ENCODE measurements at places on chromosomes 5 and 9. TPM values are rescaled to one million over a fixed set of nuclear protein-coding genes. Genes with fewer than 3 reads are reported as not detected.

GRCh38 chr9:1938135-1938534 is 77.0 kb upstream of the SMARCA2 start:
- DNase-seq, result no peak

DNA sequence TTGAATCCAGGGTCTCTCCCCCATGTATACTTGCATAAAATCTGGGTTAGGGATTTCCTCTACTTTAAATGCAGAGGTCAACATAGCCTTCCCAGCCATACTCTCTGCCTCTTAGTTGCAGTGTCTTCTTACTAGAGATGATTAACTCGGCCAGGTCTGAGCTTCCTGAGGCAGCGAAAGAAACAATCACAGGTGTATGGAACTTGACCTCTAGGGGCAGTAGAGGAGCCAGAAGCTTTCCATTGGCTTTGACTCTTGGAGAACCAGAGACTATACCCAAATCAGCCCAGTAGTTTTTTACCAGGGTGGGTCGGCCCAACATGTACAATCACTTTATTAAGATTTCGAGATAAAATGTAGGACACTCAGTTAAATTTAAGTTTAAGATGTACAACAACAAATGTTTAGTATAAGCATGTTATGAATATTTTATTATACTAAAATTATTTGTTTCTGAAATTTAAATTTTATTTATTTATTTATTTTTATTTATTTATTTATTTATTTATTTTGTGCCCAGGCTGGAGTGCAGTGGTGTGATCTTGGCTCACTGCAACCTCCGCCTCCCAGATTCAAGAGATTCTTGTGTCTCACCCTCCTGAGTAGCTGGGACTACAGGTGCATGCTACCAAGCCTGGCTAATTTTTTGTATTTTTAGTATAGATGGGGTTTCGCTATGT is 48.0 kb upstream of the DMRT3 start:
- no peak for DNase-seq

DNA sequence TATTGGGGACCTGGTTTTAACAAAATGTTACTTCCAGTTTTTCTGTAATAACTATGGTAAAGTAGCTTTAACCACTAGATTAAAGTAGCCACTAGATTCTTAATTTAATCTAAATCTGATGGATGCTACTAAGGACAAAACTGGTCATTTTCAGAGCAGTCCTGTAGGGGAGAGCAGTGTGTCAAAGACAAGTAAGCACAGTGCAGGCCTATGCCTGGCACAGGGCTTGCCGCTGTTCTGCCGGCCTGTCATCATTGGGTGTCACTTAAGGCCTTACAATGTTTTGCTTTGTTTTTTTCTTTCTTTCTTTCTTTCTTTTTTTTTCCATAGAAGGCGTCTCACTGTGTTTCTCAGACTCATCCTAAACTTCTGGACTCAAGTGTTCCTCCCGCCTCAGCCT is 53.0 kb upstream of the NXNL2 start:
- no peak for DNase-seq

DNA sequence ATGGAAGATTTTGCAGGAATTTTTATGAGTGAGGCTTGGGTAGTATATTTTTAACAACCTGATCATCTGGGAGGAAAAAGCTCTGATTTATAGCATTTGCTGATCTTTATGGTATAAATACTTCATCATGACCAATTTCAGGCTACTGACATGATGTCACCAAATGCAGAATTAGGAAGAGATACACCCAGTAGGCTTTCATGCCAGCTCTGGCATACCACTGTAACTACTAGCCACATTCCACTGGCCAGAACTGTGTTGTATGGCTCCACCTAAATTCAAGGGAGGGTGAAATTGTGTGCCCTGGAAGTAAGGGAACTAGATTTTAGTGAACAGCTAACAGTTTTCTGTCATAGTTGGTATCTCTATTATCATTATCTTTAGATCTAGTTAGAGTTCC is 17.6 kb downstream of the AP3S1 start:
- DNase-seq, result no peak

DNA sequence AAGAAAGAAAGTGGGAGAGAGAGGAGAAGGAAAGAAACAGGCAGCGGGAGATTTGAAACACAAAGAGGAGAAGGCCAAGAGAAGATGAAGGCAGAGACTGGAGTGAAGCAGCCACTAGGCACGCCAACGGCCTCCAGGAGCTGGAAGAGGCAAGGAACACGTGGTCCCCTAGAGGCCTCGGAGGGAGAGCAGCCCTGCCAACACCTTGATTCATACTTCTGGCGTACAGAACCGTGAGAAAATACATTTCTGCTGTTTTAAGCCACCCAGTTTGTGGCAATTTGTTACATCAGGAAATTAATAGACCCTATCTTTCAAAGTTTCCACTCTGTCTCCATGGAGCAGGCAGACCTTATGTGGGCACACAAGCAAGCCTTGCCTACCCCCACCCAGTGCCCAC is 133.4 kb downstream of the ACTL7B start:
- no peak for DNase-seq

DNA sequence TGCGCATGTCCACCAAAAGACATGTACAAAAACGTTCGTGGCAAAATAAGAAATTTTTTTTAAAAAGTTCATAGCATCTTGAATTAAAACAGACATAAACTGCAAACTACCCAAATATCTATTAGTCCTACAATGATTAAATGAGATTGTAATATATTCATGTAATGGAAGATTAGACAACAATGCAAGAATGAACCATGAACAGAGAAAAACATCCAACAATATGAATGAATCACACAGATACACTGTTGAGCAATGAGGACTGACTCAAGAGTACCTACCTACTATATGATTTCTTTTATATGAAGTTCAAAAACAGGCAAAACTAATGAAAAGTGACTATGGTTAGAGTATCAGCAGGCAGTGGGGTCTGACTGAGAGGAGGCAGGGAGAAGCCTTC is 17.9 kb upstream of the CTNNAL1 start:
- DNase-seq, result no peak

GRCh38 chr5:75856056-75856455 is 138.8 kb upstream of the POC5 start:
- no peak for DNase-seq

GRCh38 chr5:174844971-174845370 is 120.6 kb downstream of the MSX2 start:
- no peak for DNase-seq

- no peak for DNase-seq
Observed at GRCh38 chr5:34717426-34718327, 61.5 kb downstream of the RAI14 start.

DNA sequence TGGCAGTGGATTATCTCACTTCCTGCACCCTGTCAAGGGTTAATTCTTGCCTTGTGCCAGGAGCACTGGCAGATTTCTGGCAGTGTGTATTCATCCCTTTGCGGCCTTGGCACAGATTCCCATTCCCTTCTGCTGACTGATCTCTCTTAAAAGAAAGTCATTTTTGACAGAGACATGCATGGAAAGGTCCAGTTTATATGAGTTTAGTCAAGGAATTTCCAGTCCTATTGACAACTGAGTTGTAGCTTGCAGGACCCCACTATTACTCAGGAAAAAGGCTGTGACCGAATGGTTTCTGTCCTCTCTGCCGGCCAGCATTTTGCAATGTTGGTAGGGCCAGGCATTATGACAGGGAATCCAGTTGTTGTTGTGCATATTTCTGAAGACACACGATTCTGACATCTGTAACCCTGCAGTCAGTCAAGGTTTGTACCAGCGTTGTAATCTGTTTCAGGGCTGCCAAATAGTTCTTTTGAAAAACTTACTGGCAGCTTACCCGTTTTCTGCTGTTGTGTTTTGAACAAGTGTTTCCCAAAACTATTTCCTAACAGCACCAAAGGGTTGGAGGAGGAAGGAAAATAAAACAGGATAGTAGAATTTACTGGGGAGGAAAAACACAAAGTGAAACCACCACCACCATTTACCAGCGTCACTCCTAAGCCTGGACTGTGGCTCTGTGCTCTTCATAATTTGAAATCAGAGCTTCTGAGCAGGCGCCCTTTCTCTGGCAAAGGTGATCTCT is 243.4 kb upstream of the KLF4 start:
- peak; percentile 40 for DNase-seq

DNA sequence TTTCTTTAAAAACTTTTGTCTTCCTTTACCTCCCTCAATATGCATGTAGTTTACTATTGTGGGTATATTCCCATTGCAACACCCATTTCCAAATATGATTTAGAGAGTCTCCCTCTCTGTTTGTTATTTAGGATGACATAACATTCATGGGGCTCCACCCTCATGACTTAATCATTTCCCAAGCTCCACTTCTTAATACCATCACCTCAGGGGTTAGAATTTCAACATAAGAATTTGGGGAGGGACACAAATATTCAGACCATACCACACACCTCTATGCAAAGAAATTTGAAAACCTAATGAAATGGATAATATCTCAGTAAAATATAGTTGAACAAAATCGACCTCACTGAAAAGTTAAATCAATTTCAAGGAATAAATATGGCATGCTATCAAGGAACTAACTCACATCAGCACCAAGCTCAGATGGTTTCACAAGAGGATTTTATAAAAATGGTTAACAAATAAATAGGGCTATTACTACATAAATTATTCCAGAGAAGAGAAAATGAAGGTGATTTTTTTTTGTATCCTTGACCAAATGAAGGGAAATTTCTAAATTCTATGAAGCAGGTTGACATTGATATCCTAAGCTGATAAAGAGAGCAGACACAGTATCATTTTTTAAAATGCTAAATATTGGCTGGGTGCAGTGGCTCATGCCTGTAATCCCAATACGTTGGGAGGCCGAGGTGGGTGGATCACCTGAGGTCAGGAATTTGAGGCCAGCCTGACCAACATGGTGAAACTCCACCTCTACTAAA is 20.2 kb upstream of the UBTD2 start:
- no peak for DNase-seq

DNA sequence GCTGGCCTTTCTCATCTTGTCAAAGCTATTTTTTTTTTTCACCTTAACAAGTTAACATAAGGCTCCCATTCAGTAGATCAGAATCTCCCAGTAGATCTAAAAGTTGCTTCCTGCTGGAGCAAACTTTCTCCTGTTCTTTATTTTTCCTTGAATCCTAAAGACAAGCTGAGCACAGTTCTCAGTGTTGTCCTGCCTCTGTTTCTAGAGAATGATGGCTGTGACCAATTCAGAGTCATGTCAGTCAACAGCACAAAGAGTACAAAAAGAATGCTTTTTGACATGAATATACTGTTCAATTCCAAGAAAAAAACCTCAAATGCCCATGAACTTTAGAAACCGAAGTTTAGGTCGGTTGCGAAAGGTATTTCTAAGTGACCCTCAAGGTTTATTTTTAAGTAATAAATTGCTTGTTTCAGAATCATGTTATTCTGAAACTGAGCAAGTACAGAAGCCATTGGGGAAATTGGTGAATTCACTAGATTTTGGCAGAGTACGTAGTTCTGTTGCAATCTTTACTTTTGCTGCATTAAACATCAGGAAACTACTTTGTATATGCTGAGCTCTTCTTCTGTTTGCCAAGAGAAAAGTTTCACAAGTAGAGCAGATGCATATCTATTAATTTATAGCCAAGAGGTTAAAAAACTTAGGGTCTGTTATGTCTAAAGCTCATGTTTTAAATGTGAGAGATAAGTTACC is 161.7 kb upstream of the RPS23 start:
- DNase-seq, result no peak

CCNJL gene
- total RNA-seq, result 2.1 TPM

Data from spinal cord (tissue), 10 donors.